ENCODE measurements at places on chromosomes 4 and X.

GRCh38 chr4:2871466-2871865, 27.8 kb downstream of the ADD1 start:
- DNase-seq = no peak

DNA sequence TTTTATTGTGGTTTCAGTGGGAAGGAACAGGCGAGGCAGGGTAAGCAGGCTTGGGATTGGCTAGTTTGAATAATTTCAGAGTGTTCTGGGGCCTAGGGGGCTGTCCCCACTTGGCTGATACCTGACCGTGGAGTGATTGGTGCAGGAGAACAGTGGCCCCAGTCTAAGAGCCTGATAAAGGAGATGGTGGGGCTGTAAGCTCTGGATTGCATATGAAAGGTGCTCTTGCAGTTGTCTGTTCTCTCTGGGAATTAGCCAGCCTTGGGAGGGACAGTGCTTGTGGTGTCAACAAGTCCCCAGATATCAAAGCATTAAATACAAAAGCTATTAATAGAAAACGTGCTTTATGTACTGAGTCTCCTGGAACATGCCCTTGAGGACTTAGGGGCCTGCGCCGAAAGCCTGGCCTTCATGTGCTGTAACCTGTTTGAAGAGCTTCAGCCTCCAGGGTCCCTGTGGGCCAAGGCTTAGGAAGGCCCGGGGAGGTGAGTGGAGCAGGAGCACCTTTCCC, 30.4 kb upstream of the CLTRN start:
- DNase-seq = no peak

DNA sequence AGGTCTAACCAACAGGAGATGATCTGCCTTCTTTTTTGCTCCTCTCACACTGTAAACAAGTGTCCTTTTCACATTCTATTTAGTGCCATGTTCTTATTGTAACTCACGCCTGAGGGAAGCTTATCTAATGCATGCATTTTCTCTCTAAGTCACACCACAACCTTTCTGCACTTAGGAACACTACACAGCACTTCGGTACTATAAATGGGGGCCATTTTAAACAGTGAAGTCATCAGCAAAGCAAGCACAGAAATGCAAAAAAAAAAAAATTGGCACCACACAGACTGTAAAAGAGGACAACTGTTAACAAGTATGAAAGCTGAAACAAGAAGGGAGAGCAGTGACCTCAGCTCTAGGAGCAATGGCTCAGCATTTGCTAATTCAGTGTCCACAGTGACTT, 45.2 kb downstream of the PRSS12 start:
- no peak for DNase-seq

DNA sequence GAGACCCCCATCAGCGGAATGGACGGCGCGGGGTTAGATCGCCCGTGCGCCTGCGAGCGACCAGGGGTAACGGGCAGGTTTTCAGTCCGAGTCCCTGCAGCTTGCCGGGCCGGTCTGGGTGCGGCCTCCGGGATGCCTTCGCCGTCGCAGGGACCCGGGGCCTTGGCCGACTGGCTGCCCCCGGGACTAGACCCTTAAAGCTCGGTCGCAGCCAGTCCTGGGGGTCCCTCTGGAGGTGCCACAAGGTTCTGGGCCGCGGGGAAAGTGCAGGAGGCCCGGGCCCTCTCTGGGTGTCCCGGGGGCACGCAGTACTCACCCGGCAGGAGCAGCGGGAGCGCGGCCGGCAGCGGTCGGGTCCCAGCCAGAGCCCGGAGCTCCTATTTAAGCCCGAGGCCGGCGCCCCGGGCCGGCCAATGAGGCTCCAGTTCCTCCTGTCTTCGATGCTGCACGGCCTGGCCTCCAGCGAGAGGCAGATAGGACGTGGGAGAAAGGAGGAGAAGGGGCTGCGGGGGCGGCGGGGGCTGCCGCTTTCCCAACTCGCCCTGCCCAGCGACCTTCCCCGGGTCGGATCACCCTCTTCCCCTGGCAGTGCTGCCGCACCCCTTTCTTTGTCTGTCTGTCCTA, at the start of gene SPON2:
Gene SPON2 (minus strand): TSS at position 356 of the 624 bp plus-strand sequence.
- DNase-seq = no peak

GRCh38 chr4:112852601-112853000, 196.9 kb upstream of the ANK2 start:
- no peak for DNase-seq

GRCh38 chr4:47143261-47143660, 111.9 kb downstream of the GABRB1 start:
- DNase-seq = no peak

- DNase-seq = no peak
These were observed 106.8 kb upstream of the CBLL2 start for GRCh38 chrX:22165732-22166457.

DNA sequence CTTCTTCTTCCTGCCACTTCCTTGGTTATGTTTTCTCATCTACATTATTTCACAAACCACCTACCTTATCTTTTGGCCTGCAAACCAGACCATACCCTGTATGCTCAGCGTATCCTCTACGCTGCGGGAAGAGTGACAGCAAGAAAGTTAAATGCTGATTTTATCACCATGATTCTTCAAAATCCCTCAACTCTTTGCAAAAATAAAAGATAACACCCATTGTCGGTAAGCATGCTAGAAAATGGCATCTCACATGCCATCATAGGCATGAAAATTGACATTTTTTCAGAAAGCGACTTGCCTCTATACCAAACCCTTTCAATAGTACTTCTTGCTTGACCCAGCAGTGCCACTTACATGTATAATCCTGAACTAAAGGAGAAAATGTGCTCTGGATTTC, 102.0 kb downstream of the HPGD start:
- no peak for DNase-seq

DNA sequence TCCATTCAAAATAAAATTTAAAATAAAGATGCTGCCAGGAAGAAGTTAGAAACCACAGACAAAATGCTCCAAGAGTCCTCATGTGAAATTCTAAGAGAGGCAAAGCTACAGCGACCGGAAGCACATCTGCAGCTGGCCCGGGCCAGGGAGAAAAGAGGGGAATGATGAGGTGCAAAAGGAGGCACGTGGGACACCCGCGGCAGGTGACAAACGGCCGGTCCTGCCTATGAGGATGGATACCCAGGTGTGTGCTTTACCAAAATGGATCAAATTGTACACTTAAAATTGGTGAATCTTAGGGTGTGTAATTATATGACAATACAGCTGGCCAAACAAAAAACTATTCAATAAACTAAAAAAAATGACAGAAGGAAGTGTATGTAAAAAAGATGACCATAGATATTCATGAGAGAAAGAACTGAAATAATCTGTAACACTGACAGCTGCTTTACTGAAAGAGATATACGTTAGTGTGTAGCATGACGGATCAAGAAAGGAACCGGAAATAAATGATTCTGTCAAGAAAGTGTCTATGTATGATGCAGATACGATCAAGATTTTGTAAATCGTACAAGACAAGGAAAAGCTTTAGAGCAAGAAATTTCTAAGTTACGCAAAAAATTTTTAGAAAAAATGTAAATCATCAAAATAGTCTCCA, 29.5 kb downstream of the PPP2R3B start:
- DNase-seq = no peak

- DNase-seq = no peak
These were observed 65.9 kb downstream of the EFNB1 start for GRCh38 chrX:68894513-68895340.

DNA sequence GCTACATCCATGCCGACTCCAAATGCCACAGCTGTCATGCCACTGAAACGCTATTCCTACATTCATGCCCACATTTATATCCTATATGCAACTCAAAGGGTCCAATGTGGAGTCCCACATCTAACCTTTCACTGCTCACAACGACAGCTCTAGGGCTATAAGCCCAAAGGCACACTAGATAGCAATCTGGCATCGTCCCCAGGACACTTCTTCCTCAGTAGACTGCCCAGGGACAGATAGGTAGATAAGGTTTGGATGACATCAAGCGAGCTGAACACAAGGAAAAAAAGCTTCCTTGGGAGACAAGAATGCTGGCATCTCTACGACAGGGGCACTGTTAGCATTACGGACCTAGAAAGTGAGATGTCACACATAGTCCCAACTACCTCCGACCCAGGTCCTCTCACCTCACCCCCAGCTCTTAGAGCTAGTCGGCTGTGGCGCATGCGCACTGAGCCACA, 685 bp downstream of the RAB9B start:
- DNase-seq = peak; percentile 5

- DNase-seq = no peak
These were observed at the start of gene KDR for GRCh38 chr4:55125087-55125721. Gene KDR, minus strand, starts transcription at chr4:55125595. Its CDS starts 302 bp downstream, at chr4:55125293.

GRCh38 chrX:46317163-46317562, 228.1 kb downstream of the ZNF674 start:
- no peak for DNase-seq

DNA sequence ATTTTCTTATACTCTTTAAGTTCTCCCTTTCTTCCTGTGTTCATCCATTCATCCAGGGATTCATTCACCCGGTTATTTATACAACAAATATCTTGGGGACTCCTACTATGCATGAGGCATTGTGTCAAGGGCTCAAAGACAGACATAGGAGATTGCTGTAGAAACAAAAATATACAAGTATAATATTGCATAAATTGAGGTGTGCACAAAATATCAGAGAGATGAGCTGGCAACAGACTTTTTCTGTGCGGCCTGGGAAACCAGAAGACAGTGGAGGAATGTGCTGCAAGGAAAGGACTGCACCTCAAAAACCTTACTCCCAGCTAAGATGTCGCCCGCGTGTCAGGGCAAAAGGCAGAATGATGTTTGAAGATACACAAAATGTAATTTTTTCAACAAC, 9.6 kb downstream of the OTOP1 start:
- no peak for DNase-seq

DNA sequence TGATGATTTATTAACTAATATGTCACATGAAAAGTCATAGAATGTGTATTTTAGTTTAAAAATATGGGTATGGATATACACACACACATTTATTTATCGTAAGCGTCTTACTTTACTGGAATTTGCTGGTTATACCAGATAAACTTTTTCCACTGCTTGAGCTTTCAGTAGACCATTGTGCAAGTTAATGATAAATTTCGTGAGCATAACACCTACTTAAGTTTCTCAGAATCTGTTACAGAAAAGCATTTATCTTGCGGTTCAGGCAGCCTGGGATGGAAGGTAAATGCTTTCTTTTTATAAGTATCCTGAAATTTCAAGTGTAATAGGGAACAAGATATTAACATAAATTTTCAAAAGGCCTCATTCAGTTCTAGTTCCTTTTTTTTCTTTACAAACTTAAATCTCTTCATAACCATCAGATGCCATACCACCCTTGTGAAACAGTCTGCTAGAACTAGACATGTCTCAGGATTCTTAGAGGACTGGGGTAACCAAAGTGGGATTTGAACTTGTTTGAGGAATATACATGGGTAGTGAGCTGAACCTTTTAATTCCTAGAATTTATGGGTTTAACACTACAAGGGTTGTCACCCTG, 27.7 kb downstream of the ATP7A start:
- peak; percentile 60 for DNase-seq

GRCh38 chr4:24840826-24841543, 45.6 kb downstream of the SOD3 start:
- no peak for DNase-seq

- DNase-seq = no peak
These were observed 56.9 kb downstream of the SERTM2 start for GRCh38 chrX:111568354-111568753.

DNA sequence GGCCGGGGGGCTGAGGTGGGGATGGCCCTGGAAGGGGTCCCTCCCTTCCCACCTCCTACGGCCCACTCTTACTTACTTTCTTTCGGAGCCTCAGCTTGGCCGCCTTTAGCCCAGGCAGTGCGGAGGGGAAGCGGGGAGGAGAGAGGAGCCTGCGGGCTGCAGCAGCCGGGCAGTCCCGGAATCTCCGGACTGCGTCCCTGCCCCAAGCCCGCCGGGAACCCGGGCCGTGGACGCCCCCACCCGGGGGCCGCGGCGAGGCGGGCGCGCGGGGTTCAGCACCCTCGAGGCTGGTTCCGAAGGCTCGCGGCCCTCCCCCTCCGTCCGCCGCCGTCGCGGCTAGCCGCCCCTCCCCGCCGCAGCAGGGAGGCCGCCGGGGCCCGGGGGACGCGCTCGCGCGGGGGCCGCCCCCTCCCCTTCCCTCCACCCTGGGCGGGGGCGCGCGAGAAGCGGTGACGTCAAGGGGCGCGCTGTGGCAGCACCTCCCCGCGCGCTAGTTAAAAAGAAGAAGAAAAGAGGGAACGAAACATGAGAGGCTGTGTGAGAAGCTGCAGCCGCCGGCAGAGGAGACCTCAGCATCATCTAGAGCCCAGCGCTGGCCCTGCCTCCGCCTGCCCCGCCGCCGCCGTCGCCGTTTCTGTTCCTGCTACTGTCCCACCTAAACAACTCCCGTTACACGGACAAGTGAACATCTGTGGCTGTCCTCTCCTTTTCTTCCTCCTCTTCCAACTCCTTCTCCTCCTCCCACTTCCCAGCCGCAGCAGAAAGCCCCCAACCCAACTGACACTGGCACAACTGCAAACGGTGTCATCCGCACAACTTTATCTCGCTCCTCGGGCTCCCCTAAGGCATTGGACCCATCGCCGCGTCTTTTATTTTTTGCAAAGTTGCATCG, at the start of gene HHIP:
Gene HHIP (plus strand): TSS at position 526 of the 892 bp plus-strand sequence. CDS start 520 bp downstream, outside the sequence.
- DNase-seq = no peak

- no peak for DNase-seq
These were observed 1507.1 kb downstream of the C4orf33 start for GRCh38 chr4:130603043-130603442.

DNA sequence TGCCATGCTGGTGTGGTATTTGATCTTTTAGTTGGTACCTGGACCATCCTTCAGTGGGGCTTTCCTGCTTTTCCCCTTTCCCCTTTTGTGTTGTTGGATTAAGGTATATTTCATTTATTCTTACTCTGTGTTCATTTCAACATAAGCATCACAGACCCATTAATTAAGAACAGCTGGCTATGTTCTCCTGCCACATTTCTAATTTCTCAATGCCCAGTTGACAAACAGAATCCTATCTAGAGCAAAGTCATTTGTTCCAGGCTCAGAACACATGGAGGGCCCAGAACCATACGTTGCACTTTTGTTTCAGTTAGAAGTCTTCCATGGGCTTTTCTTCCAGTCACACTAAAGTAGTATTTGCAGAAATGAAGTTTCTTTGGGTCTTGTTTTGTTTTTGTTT, 46.1 kb upstream of the EOLA2 start:
- DNase-seq = no peak

GRCh38 chrX:37594755-37595382, 23.4 kb downstream of the LANCL3 start:
- no peak for DNase-seq

GRCh38 chr4:115274545-115274944, 161.1 kb upstream of the NDST4 start:
- DNase-seq = no peak

DNA sequence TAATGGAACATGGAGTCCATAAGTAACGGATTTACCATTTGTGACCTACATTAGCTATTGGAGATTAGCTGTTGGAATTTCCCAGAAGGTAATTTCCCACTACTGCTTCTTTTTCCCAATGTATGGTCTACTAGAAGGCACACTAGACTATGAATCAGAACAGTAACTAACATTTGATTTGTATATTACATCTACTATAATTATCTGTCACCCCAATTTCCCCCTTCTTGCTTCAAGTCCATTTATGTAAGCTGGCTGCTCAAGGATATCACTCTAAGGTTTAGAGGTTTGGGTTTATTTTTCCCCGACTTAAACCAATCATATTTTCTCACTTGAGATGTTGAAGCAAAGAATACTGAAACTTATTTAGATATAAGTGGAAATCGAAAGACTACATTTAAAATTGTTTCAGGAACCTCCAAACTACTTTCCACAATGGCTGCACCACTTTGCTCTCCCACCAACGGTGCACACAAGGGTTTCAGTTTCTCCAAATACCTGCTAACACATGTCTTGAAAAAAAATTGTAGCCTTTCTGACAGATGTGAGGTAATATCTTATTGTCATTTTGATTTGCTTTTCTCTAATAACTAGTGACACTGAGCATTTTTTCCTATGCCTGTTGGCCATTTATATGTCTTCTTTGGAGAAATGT, 33.3 kb upstream of the H2AZ1 start:
- no peak for DNase-seq

All from hematopoietic multipotent progenitor cell treated with erythropoietin and hydrocortisone succinate and interleukin-3 and kit ligand, for 17 days (in vitro differentiated cells).